ENCODE measurements at places on chromosomes 16 and 17.

- DNase-seq, result no peak
Measured at GRCh38 chr17:34571428-34572130, 7.8 kb upstream of the TMEM132E start.

GRCh38 chr16:73546341-73546845, 498.5 kb upstream of the ZFHX3 start:
- DNase-seq, result no peak

GRCh38 chr17:57391076-57391825, 134.9 kb downstream of the MSI2 start:
- DNase-seq, result no peak

DNA sequence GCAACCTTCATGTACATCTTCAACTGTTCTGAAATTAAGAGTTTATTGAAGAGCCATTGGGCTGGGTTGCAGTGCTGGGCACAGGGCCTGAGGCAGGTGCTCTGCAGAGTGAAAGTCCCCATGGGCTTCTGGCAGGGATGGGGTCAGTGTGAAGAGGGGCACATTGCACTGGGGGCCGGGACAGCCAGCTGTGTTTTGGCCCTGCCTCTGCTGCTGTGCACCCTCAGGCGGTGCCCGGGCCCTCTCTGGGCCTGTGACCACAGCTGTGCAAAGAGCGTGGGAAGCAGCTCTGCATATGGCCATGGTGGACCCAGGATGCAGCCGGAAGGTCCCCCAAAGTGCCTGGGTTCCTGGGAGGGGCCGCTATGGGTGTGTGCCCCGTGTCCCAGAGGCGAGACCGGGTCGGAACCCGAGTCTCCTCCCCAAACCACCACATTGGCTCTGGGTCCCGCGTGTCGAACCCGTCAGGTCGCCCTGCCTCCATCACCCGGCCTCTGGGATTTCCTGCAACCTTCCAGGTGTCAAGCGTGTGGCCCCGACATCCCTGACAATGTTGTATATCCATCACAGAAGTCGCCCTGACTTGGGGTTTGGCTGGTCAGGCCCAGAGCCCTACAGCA, 38.2 kb upstream of the ZNF469 start:
- DNase-seq, result no peak

GRCh38 chr17:3647769-3648555, 11.4 kb downstream of the CTNS start:
- DNase-seq, result no peak

GRCh38 chr16:89944773-89945172, 3.8 kb upstream of the DEF8 start:
- no peak for DNase-seq

- DNase-seq, result no peak
Measured at GRCh38 chr16:48501516-48502377, 108.2 kb downstream of the N4BP1 start.

DNA sequence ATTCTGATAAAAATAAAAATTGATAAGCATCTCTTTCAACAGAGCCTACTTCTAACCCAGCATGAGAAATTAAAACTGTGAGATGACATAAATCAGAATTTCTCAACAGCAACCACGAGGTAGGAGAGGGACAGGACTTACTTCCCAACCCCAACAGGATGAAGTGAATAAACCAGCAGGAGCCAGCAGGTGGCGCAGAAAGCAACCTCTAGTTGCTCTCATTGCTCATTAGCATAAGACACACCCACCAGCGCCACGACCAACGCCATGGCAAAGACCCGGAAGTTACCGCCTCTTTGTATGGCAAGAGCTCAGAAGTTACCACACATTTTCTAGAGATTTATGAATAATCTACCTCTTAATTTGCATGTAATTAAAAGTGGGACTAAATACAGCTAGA, 189.4 kb upstream of the CDH8 start:
- no peak for DNase-seq

GRCh38 chr17:57629470-57629869, 115.6 kb downstream of the CCDC182 start:
- DNase-seq, result no peak

- DNase-seq, result no peak
Measured at GRCh38 chr16:47063011-47063724, 80.6 kb downstream of the NETO2 start.

GRCh38 chr16:58733248-58733670, 857 bp downstream of the GOT2 start:
- no peak for DNase-seq

DNA sequence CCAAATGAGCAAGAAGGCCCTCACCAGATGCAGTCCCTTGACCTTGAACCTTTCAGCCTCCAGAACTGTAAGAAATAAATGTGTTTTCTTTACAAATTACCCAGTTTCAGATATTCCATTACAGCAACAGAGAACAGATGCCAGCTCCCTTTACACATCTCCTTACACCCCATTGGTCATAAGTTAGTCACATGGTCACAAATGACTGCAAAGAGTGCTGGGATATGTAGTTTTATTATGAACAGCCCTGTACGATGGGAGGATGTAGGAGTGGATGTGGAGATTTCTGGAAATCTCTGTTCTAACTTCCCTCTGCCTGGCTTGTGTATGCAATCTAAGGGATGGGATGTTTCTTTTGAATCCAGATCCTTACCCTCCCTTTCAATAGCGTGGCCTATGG, 13.3 kb upstream of the RPL38 start:
- DNase-seq, result no peak

DNA sequence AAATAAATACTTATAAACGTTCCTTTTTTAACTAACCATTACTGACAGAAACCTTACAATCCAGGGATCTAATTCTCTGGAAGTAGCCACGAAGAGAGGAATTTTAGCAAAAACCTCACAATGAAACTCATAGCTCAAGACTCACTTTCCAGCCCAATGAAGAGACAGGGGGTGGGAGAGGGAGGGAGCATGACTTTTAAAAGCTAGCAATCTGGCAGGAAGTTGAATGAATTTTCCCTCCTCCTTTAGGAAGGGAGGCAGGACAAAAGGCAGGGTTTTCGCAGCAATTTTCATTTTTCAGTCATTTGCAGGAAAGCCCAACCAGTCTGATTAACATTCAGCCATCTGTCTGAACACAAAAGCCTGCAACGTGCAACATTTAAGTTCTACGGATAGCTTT, 381.5 kb upstream of the PSMD7 start:
- no peak for DNase-seq

- DNase-seq, result peak; percentile 88
Measured at GRCh38 chr17:43020789-43021740, 1.1 kb downstream of the VAT1 start.

DNA sequence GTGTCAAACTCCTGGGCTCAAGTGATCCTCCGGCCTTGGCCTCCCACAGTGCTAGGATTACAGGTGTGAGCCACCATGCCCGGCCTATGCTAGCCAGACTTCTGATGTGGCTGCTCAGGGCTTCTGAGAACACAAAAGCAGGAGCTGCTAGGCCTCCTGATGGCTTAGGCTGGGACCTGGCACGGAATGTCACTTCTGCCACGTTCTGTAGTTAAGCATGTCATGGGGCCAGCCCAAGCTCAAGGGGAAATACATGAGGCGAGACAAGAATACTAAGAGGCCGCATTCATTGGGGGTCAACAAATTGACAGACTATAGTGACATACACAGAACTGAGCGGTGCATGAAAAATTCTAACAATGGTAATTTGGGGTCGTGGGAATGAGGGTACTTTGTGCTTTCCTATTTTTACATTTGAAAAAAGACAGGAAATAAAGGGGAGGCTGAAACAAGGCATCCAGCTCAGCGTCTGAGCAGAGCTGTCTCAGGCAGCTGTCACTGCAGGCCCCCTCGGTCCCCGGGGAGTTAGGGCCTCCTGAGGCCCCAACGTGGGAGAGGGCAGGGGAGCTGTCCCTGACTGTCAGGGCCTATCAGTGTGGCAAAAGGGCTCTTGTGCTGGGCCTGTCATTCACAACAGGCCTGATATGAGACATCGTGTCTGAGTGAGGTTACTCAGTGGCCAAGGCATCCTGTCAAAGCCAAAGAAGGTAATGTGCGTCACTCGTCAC, 26.4 kb downstream of the CFAP20 start:
- no peak for DNase-seq

DNA sequence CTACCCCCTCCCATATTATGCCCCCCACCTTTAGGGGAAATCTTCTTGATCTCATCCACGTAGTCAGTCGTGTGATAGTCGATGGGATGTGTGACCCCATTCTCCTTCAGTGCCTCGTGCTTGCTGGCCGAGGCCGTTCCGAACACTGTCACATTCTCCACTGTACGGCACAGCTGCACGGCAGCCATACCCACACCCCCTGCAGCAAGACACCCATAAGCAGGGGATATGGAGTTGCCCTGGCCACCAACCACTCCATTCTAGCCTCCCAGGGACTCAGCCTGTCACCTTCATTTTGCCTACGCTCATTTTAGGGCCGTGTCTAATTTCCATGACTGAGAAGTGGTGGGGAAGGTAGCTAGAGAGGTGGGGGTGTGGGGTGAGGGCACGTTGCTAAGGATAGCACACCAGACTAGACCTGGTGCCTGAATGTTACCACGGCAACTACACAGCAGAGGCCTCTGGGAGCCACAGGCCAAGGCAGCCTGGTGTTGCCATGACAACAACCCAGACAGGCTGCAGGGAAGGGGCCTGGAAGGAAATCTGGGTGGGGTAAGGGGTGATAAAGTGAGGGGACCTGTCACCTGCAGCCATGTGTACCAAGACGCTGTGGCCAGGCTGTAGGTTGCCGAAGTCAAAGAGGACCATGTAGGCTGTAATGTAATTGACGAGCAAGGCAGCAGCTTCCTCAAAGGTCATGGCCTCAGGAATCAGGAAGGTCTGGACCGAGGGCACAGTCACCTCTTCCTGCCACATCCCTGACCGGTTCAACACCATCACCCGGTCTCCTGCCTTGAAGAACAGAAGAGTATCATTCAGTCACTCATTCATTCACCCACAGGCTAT, 4.0 kb downstream of the VAT1 start:
- DNase-seq, result no peak

- DNase-seq, result no peak
Measured at GRCh38 chr17:10398352-10398751, 23.4 kb downstream of the MYH8 start.

- DNase-seq, result no peak
Measured at GRCh38 chr16:28526201-28527099, 12.3 kb downstream of the NUPR1 start.

DNA sequence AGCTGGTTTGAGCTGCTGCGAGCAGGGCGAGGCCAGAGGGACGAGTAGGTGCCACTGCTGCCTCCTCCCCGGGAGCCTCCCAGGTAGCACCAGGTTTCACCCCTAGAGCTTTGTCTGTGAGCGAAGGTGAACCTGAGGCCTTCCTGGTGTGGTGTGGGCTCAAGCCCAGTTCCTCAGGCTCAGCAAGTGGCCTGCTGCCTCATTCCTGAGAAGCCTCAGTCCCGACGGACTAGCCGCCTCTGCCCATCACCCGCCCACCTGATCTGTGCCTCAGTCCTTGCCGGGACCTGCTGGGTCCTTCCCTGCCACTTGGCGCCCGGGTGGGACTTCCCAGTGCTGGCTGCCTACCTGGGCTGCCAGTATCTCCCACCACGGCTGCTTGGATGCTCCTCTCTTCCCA, 1.7 kb downstream of the NLRC3 start:
- no peak for DNase-seq

GRCh38 chr16:76956394-76956793, 234.6 kb upstream of the MON1B start:
- no peak for DNase-seq

DNA sequence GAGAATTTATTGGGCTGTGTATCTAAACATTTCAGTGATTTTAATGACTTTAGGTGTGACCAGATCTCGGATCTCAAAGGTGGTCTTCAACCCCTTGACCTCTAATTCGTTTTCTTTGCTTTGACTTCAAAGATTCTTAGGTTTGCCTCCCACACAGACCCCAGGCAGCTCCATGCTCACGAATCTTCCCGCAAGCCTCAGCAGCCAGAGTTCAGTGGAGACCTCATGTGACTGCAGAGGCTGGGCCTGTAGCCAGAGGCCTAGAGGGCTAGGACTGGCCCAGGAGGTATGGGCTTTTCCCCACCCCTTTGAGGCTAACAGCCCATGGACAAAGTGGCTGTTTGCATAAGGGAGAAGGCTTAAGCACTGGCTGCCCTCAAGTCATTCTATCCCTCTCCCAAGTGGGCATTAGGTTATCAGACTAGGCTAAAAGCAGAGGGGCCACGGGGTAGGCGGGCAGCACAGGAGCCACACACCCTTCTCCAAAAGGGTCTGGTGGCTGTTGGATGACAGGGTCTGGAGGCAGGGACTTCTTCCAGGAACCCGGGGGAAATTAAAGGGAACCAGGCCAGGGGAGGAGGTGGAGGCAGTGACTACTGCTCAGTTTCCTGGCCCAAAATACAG, 3.0 kb downstream of the HIRIP3 start:
- no peak for DNase-seq

DNA sequence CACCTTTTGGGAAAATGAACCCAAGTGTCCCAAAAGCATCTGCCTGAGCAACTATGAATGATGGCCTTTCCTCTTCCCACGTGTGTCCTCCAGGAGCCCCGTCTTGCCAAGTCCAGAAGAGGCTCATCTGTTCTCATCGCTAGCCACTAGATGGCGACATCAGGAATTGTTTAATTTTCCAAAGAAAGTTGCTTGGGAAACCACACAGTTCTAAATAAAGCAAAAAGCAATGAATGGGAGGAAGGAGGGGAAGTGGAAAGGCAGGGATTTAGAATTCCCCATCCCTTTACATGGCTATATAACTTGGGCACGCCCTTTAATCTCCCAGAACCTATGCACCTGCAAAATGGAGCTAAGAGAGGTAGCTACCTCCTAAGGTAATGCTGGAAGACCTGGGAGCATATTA, 9.0 kb upstream of the CDH5 start:
- DNase-seq, result no peak

DNA sequence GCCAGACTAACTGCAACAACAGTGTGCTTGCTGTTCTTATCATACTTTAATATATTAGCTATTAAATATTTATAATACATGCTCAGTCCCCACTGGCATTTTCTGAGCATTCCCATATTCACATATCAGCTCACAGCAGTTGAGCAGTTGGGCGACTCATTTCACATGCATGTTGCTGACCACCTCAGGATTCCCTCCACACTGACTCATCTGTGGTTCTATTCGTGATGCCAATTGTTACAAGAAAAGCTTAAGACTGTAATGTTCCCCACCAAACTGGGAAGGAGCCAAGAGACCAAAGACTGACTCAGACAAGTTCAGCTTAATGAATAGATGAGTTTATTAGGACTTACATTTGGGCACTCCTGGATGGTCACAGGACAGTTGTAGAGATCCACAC, 100.3 kb upstream of the KIF2B start:
- no peak for DNase-seq

GRCh38 chr17:50272711-50273653, 1.3 kb upstream of the TMEM92 start:
- DNase-seq, result peak; percentile 82

GRCh38 chr17:79438058-79438457, 172.8 kb downstream of the RBFOX3 start:
- DNase-seq, result no peak

DNA sequence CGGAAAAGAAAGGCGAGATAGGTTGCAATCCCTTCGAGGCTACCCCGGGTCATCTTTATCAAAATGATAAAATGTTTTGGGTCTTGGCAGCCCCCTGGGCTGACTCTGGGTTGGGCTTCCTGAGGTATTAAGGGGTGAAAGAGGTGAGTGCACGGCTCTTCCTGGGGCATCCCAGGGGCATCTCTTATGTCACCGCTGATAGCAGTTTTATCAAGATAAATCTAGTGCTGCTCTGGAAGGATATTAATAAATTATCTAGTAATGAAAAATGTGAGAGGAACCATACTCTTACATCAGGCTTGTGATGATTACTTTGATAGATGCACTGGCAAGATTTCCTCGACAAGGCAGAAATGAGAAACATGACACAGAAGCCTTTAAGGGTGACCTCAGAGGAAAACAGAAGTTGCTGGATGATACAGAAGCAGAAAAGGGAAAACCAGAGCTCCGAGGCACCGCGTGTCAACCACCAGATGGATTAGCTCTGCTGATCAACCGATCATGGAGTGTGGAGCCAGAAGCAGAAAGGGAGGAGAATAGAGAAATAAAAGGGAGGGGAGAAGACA, 491.3 kb downstream of the TMEM114 start:
- DNase-seq, result no peak

Data from coronary artery (tissue), 2 donors.